ENCODE measurements at places on chromosomes 4 and X.

- no peak for DNase-seq
Measured at GRCh38 chr4:182877326-182877883, 39.8 kb downstream of the DCTD start.

GRCh38 chr4:127642169-127642568 lies 9.4 kb downstream of the INTU start:
- DNase-seq, result no peak

- DNase-seq, result no peak
Measured at GRCh38 chrX:124239911-124240310, 92.5 kb upstream of the TEX13D start.

- DNase-seq, result no peak
Measured at GRCh38 chr4:31234494-31234893, 514.3 kb downstream of the PCDH7 start.

DNA sequence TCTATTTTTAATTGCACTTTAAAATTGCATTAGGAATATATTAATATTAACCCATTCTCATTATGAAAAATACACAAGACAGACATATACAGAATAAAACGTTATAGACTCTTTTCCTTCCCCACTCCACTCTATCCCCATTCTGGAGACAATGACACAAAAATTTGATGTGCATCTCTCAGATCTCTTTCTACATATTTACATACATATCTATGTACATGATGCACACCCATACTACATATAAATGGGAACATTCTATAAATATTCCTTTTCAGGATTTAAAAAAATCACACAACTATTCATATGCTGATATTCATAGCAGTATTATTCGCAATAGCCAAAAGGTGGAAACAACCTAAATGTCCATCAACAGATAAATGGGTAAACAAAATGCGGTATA lies 2.4 kb upstream of the CXorf66 start:
- DNase-seq, result no peak

- DNase-seq, result peak; percentile 42
Measured at GRCh38 chrX:23434356-23434884, 99.8 kb downstream of the PTCHD1 start.

DNA sequence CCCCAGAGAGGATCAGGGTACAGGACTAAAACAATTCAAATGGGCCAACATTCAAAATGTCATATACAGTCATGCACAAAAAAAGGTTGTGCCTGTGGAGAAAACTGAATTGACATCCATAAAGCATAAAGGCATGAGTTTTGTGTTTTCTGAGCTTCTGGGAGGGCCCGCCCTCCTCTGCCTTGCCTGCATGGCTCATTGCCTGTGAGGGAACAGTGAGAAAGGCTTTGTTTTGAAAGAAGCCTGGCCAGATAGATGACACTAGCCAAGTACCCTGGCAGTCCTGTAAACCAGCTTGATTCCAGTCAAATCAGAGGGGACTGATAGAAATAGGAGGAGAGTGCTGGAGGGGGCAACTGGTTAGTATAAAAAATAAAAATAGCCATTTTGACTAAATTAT lies 194.3 kb downstream of the KIT start:
- DNase-seq, result no peak

GRCh38 chrX:69173906-69174305 lies 8.7 kb upstream of the PJA1 start:
- DNase-seq, result no peak

- DNase-seq, result no peak
Measured at GRCh38 chrX:47358387-47359065, 11.9 kb upstream of the ZNF157 start.

GRCh38 chr4:128517739-128518510 lies 230.3 kb upstream of the PGRMC2 start:
- no peak for DNase-seq

DNA sequence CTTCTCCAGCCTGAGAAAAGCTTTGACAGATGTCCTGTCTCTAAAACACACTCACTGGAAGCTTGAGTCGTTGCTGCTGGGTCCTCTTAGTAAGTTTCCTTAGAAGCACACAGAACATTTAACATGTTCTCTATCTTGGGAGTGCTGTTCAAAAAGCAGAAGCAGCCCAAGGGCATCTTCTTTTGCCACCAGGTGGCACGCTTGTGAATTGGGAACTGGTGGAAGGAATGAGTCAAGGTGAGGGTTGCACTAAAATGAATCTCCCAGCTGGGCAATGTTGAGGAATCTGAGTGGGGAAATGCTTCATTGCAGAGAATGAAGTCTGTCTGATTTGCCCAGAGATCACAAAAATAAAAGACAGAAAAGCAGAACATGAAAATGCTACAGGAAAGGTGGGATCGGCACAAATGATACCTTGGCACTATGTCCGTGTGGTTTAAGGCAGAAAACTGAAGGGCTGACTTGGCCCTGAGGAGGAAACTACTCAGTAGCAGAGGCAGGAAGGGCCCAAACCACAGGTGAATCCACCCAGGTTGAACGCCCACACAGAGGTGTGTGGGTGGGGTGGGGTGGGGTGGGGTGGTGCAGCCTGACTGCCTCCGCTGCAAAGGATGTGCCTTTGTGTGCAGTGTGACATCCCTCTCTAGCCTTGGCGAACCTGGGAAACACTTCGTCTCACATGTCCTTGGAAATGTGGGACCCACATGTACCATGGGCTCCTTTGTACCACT lies 26.0 kb downstream of the KIT start:
- DNase-seq, result no peak

- DNase-seq, result no peak
Measured at GRCh38 chrX:25166546-25166945, 150.8 kb upstream of the ARX start.

DNA sequence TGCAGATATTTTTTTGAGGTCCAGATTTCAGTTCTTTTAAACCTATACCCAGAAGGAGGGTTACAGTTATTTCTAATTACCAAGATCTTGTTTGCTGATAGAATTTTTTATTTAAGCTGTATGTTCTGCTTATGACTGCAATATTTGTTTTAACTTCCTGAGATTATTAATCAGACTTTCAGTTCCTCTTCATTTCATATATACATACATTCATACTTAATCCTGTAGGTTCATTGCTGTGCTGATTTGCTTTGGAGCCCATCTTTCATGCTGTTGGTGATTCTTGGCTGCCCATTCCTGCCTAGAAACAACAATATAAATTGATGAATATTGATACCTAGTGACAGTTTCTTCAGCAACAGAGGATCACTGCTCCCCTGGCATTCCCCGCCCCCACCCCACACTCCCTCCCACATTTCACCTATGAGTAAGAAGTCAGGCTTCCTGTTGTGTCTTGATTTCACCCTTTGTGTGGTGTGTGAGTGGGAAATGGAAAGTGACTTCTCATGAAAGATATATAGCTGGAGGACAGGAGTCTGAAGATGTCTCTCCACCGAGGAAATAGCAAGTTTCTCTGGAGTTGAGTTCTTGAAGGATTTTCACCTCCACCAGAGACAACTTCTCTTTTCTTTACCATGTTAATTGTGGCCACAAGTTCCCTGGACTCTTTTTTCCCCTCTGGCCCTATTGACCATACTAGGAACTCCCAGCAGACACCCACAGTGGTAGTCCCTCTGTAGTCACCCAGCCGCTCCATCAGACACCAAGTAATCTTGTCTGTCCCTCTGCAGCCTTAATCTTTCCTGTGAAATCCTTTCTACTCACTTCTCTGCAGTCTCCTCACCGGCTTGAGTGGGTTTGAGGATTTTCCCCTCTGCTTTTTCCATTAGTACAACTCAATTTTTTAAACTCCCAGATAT lies 118.4 kb downstream of the ASB9 start:
- no peak for DNase-seq

DNA sequence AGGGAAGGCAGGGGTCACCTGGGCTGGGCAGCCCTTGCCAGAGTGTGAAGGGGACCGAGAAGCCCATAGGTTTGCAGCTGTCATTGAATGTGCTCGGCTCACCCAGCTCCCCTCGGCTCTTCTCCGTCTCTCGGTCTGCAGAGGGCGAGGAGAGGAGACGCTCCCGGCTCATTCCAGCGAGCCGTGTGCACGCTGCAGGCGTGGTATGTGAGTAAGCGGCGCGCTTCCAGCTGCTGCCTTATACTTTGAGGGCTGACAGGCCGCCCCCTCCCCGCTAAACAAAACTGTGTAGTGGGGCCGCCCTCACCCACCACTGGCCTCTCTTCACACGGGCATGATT lies 23.0 kb upstream of the BCORL1 start:
- DNase-seq, result no peak

GRCh38 chrX:40012868-40013265 lies 84.9 kb downstream of the BCOR start:
- peak; percentile 52 for DNase-seq

DNA sequence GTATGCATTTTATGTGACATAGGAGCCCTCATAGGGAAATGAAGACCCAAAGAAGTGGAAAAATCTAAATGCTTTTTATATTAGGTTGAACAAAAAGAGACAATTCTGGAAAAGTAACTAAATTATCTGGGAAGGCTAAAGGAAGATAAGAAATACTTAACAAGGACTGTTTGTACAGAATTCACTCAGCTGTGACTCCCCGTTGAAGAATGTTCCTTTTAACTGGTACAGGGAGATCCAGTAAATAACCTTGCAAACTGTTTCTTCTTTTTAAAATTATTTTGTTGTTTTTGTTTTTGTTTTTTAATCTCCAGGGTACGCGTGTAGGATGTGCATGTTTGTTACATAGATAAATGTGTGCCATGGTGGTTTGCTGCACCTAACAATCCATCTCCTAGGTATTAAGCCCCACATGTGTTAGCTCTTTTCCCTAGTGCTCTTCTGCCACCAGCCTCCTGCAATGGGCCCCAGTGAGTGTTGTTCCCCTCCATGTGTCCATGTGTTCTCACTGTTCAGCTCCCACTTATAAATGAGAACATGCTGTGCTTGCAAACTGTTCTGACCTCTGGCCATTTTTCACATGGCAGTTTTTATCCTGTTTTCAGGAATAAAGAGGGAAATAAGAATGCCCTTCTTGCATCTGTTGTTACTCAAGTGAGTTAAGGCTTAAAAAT lies 81.7 kb downstream of the PWWP3B start:
- no peak for DNase-seq

GRCh38 chr4:175035905-175036304 lies 117.7 kb downstream of the ADAM29 start:
- DNase-seq, result no peak

DNA sequence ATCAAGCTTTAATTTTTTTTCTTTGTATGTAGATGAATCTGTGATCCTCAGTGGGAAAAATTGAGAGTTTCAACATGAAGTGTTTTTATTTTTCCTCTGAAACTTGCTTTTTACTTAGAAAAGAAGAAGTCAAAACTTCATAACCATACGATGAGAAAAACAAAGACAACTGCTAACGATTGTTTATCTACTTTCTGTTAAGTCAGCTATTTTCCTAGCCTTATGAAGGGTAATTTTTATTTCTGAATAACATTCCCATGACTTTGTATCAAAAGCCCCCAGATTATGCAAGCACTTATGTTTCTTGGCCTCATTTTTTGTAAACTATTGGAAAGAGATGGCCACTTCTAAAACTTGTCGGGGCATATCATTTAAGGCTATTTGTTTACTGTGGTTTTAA lies 645.1 kb upstream of the PRKX start:
- no peak for DNase-seq

DNA sequence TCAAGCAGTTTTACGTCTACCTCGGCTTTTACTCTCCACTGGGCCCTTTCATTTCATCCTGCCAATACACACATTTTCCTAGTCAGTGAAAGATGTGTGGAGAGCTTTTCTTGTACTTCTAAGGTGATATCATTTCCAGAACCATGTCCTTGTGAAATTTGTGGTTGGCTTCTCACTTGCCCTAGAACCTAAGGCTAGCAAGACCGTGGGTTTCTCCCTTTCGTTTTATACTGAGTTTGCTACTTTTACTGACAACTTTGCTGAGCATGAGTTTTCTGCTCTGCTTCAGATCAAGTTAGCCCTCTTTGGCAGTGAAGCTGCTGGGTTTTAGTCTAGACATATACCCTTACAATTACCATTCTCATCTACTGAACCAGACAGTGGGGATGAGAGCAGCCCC lies 95.7 kb upstream of the FRMPD4 start:
- DNase-seq, result no peak

DNA sequence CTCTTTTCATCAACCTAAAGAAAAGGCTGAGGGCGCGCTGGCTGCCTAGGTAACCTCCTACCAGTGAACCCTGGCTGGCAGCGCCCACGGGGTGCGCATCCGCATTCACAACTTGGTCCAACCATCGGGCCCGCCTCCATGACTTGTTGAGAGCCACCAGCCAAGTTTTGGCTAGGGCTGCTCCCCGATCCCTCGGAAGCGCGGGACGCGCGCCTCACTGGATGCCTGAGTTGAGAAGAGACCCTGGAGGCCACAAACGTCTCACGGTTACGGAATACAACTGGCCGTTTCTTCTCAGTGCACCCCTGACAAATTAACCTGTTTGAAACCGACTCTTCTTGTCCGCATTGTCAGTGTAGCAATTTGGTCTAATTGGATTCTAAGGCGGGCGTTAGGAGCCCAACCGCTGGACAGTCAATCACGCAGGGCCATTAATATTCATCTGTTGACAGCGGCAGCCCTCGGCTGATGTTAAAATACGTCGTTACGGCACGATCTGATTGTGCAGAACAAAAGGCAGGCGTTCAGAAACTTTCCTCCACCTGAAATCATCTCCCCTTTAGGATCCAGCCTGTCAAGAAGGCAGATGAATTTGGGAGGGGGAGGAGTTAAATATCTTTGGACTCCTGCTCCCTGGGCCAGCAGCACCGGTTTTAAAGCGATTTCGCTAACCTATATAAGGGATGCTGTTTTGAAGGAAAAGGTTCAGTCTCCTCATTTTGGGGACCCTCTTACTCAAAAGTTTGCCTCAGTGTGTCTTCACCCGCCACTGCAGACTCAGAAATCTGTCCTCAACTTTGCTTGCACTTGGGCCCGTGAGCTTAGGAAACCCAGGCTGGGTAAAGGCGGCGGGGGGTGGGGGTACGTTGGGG lies 1.2 kb downstream of the GPC3 start:
- no peak for DNase-seq

DNA sequence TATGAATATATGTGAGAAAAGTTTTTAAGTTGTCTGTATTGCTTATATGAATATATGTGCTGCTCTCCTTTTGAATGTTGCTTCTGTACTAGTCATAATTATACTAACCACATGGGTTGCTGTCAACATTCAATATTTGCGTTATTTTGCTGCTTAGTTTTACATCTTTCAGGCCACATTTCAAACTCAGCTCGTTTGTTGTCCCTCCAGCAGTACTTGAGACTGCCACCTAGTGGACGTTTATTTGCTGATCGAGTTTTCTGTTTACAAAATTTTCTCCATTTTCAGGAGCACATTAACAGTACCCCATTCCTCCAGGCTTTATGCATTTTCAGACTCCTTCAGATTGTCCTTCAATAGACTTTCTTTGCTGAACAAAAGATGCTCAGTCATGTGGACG lies 75.8 kb downstream of the NUDT11 start:
- no peak for DNase-seq

DNA sequence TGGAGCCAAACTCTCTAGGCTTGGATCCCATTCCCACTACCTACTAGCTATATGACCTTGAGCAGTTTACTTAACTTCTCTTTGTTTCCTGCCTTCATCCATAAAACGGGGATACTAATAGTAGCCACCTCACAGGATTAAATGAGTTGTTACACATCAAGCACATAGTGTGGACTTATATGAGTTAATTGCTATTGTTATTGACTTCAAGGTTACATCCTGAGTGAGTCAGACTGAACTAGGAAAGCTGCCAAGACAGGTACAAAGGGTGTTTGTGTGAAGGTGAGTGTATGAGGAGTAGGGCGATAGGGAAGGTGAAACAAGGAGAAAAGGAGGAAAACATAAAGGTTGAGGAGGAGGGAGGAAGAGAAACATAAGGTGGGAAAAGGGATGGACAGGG lies 32.2 kb downstream of the TFDP3 start:
- no peak for DNase-seq
